Eye (tissue), 1 donor: ENCODE measurements at places on chromosomes 2 and 18.
A peak's percentile ranks its signal among the peaks of the same experiment; 100 is the strongest.

DNA sequence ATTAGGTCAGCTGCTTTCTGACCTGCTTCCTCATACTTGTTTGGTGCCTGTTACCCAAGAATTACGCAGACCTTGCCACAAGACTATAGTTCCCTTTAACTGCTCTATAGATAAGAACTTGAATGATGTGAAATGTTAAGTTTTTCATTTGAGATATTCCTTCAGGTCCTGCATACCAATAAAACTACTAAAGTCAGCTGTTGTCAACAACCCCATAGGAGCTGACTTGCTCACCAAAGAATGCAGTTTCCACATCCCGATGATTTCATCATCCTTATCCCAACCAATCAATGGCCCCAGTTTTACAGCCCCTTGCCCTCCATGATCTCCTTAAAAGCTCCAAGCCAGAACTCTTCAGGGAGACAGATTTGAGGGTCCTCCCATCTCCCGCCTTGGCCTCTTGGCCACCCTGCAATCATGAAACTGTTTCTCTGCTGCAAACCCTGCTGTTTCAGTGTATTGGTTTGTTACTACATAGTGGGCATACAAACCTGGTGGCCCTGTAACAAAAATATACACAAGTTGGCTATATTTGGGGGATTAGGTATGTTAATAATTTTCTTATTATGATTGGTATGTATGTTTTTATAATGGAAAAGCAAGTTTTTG is 396.3 kb upstream of the CHST9 start:
- no peak for DNase-seq

DNA sequence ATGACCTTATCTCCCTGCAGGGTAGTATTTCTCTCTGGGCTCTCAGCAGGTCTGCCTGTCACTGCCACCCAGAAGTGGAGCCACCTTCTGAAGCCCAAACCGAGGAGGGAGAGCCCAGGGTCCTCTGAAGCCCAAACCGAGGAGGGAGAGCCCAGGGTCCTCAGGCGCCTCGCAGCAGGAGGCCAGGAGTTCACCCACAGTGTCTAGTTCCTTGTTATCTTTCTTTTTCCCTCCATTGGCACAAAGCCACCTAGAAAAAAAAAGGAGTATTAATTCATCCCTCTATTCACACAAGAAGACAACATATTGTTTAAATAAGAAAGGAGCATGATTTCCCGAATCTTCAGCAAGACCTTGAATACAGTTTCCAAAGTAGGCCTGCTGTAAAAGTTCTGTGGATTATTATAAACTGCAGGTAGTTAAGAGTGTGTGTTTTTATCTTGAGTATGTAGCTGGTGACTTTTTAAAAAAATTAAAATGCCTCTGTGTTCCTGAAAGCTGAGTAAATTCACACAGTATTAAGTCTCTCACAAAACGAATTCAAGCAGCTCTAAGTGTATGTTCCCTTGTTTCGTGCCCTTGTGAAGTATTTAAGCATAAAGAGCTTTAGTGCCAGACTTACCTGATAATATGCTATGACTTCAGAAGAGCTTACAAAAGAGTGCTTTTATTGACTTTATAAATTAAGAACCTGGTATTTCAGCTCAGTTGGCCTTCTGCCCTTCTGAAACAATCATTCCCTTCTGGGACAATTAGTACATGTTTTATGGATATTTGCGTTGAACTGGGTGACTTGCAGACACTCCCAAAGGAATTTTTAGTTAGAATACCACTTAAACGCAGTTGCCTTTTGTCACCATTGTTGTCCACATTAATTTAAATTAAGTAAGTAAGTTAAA is 11.7 kb upstream of the GRHL1 start:
- no peak for DNase-seq

DNA sequence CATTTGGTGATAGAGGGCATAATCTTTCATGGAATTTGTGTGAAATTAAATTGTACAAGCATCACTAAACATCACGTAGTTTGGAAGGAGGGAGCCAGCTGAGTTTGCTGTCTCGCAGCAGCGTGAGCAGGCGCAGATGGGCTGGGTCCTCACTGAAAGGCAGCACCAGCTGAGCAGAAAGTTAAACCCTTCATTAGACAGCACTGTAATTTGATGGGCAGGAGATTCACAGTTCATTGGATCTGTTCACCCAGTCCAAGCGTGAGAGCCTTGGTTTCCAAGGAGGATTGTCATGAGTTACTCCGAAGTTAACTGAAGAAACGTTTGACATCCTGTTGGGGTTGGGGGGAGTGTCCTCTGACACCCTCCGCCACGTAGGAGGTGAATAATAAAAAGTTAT is 89.8 kb upstream of the NFATC1 start:
- peak; percentile 92 for DNase-seq

DNA sequence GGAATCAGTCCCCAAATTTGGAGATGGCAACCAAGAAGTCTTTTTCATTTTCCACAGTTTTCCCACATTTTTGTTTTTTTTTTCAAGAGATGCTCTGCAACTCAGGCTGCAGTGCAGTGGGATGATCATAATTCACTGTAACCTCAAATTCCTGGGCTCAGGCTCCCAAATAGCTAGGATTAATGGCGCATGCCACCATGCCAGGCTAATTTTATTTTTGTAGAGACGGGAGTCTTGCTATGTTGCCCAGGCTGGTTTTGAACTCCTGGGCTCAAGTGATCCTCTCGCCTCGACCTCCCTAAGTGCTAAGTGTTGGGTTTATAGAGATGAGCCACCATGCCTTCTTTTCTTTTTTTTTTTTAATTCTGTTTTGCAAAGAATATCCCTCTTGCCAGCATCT is 35.2 kb downstream of the PCBP1 start:
- no peak for DNase-seq

DNA sequence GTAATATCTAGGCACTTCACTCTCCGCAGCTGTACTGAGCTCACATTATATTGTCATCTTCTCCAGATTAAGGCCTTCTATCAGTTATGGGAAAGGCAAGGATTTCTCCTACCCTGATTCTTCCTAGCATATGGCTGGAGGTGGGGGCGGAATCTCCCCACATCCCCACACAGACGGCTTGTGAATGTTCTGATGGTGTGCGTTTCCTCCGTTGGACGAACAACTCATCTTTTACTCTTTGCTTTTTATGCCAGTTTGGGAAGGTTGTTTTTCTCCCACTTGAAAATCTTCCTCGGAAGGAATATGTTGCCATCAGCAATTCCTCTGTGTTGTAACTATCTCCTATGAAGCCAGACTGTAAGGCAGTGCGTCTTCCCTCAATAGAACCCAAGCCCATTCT is 24.3 kb downstream of the KLHL29 start:
- no peak for DNase-seq

DNA sequence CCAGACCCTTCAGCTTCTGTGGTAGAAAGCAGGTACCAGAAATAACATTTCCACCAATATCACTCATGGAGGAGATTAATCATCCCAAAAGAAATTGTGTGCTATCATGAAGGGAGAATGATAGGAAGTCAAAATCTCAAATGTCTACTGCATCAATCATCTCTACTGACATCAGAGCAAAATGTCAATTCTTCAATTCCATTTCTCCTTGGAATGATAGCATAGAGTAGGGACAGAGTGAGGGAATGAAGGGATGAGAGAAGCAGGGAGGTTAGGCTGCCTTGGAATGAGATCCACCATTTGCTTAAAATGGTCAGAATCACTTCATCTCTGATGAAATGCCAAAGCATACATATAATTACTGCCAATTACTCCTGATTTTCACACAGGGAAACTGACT is 371.8 kb upstream of the ACVR2A start:
- no peak for DNase-seq
